GM12878 (cell line): ENCODE measurements at places on chromosomes 5 and 9. TPM values are rescaled to one million over a fixed set of nuclear protein-coding genes. Genes with fewer than 3 reads are reported as not detected.

The TLX3 gene
- not detected in 2 replicates for total RNA-seq

The SLC34A3 gene
- total RNA-seq = not detected in 2 replicates

- DNase-seq = no peak
Observed at GRCh38 chr5:53712327-53712726, 151.9 kb downstream of the NDUFS4 start.

DNA sequence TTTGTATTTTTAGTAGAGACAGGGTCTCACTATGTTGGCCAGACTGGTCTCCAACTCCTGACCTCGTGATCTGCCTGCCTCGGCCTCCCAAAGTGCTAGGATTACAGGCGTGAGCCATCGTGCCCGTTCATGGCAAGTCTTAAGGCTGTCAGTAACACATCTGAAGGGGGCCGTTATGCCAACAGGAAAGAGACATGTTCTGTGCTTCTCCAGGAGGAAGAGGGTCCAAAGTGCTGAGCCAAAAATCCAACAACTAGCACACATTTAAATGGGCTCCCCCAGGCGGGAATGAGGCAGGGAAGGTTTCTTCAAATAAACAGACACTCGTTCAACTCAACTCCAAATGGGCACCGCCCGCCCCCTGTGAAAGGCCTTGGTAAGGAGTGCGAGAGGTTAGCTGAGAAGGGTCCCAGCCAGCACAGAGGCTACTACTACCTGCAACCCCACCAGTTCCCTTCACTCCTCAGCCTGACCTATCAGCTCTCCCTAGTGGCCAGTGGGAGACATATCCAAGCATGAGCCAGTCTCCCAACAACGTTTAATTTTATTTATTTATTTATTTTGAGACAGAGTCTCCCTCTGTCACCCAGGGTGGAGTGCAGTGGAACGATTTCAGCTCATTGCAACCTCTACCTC lies 84.1 kb upstream of the DMRT1 start:
- DNase-seq = no peak

DNA sequence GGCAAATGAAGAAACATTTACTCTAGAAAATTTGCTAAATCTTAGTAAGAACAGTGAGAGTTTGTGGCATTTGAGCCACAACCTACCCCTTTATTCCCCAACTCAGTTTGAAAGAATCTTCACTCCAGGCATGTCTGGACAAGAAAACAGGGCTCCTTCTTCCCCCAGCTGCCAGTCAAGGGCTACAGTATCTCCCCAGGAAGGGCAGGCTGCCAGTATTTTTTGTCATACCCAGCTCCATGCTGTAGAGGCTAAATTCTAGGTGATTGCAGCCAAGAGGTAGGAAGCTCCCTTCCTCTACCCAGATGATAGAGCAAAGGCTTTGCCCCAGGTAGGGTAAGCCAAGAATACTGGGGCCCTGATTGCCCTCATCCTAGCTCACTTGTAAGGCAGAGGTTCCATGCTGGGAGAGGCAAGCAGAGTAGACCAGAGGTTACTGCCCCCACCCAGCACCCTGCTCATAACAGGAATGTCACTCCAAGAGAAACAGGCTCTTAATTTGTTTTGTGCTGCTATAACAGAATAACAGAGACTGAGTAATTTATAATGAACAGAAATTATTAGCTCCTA lies 20.0 kb upstream of the GRPEL2 start:
- no peak for DNase-seq

- DNase-seq = no peak
Observed at GRCh38 chr5:14110196-14110595, 32.9 kb upstream of the TRIO start.

DNA sequence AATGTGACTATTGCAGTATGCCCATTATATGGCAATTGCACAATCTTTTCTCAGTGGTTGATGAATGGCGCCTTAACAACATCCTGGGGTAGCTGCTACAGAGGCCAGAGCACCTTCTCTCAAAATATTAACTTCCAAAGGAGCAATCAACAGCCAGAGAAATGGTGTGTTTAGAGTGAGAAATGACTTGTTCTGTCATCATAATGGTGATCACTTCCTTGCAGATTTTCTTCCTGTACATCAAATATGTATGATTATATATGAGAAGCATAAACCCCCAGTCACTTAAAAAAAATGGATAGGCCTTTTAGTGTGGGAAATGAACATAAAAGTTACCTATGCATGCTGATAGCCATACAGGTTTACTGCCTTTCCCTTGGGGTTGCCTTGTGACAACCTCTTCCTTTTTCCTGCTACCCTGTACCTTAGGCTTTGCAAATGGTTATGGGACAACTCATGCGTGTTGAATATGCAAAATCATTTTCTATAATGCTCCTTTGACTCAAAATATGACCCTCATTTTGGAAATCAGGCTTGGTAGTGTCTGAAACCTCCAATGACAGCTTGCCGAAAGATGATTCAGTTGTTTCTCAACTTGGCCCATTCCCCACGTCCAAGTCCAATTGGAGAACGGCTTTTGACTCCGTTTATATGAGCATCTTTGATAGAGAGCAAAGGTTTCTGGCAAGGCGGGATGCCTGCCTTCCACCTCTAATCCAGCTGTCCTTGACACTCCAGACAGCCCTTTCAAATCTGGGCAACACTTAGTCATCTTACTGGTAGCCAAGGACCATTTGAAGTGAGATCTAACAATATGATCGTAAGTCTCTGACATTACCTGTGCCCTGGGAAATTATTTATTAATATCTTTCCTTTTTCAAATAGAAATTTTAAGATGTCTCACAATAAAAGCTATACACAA lies 69.3 kb downstream of the SLC1A1 start:
- DNase-seq = peak; percentile 69

- no peak for DNase-seq
Observed at GRCh38 chr9:81242866-81243265, 446.5 kb downstream of the TLE1 start.

The SLC6A19 gene
- total RNA-seq = 0.03 TPM in 1 of 2 replicates, not detected in the other

The PDLIM4 gene
- total RNA-seq = 0.24 and 0.36 TPM in 2 replicates

DNA sequence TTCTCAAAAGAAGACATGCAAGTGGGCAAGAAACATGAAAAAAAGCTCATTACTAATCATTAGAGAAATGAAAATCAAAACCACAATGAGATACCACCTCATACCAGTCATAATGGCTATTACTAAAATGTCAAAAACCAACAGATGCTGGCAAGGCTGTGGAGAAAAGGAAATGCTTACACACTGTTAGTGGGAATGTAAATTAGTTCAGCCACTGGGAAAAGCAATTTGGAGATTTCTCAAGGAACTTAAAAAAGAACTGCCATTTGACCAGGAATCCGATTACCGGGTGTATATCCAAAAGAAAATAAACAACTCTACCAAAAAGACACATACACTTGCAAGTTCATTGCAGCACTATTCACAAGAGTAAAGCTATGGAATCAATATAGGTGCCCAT lies 595.4 kb upstream of the RIOK2 start:
- DNase-seq = no peak

DNA sequence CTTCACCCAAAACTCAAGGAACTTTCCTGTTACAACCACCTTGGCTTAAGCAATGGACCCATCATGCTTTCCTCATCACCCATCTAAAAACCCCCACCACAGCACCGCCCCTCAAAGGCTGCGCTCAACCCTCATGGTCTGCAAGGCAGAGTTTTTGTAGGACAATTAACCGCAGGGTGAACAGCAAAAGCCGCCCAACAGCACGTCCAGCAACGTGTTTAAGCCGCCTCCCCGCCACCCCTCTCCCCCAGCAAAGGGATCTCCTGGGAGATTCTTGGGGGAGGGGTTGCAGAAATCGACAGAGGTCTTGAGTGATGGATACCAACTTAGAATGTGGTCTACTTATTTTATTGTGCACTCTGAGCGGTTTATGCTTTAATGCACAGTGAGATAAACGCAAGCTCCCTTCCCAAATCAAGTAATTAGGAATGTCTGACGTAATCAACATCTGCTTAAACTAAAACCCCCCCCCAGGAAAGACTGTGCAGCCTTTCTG lies 1.9 kb downstream of the ROR2 start:
- DNase-seq = no peak

- DNase-seq = no peak
Observed at GRCh38 chr9:114088571-114089170, 10.4 kb downstream of the KIF12 start.

The STKLD1 gene
- total RNA-seq = 0.35 TPM in 1 of 2 replicates, not detected in the other

- DNase-seq = no peak
Observed at GRCh38 chr9:25442526-25442925, 235.7 kb downstream of the TUSC1 start.

- DNase-seq = no peak
Observed at GRCh38 chr9:91896097-91896496, 53.9 kb downstream of the ROR2 start.

GRCh38 chr5:34030048-34030447 lies 13.0 kb downstream of the C1QTNF3 start:
- DNase-seq = no peak

DNA sequence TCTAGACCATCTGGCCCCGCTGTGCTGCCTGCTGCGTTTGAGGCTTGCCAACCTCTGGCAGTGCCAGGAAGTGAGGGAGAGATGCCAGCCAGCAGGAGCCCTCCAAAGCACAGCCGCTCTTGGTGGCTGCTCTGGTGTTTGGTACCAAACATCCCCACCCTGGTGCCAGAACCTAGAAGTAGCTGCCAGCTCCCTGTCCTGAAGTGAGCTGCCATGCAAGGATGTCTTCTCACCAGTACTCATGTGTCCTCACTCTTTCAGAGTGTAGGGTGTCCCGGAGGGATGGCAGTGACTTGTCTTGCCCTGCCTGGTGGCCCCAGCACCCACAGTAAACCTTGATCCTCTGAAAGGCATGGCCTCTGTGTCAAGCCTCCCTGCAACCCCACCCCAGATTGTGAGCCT lies 43.4 kb downstream of the AMBP start:
- DNase-seq = no peak

- no peak for DNase-seq
Observed at GRCh38 chr5:124456249-124456648, 290.2 kb downstream of the ZNF608 start.

The TMEM215 gene
- total RNA-seq = not detected in 2 replicates

DNA sequence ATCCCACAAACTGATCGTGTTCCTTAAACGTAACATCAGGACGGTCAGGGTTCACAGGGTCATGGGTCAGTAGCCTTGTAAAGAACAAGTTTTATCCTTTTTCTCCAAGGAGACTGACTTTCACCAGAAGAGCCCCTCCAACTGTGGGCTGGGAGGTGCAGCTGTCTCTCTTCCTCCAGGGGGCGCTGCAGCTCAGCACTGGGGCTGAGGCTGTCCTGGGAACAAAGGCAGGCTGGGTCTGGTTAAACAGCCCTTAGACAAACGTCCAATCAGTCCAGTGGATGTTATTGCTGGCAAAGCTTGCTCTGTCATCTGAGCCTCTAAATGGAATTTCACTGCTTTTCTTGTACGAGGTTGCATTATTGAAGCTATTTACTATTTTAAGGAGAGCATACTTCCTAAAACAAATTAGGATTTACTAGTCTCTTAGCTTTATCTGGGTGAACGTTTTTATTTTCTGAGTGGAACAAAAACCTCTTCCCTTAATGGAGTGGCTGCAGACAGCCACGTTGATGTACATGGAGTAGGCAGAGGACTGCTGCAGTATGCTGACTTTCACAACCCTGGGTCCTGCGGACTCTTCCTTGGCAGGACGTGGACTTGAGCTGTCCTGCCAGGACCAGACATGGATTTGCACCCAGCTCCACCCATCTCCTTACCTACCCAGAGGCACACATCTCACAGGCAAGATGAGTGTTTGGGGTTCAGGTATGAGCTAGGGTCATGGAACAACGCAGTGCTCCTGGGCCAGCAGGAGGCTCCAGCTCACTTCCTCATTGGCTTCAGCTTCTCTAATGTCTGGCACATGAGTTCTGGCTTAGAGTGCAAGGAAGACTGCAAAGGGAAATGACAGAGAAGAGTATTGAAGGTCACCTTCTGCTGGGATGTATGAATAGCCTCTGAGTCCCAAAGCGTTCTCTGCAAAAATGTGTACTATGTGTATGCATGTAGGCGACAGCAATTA lies 7.8 kb downstream of the EXOSC2 start:
- no peak for DNase-seq

GRCh38 chr9:136310273-136311030 lies 6.6 kb upstream of the CCDC187 start:
- DNase-seq = no peak

DNA sequence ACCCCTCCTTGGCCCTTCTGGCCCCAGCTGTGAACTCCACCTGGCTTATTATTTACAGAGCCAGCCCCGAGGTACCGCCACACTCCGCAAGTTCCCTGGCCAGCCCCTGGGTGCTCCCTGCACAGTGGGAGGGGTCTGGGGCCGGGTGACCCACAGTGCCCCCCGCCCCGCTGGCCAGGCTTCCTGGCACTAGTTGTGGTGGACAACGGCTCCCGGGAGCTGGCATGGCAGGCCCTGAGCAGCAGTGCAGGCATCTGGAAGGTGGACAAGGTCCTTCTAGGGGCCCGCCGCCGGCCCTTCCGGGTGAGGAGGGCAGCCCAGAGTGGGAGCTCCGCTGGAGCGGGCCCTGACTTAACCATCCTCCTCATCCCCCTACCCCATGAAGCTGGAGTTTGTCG lies 3.9 kb downstream of the MAMDC4 start:
- DNase-seq = no peak

The OSMR gene
- 0.05 and 0.35 TPM in 2 replicates for total RNA-seq

DNA sequence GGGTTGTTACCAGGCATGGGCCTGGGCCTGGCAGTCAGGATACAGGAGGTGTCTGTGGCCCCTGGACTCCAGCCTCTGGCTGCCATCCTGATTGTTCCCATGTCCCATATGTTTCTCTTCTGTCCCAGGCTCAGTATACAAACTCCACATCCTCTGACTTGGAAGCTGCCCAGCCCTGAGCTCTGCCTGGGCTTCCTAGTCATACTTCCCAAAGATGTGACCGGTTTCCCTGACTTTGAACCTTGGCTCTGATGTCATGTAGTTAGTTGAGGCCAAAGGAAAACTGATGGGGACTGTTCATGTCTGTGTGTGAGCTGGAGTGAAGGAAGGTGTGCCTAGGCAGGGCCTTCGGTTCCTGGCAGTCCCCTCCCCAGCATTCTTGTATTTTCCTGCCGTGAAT lies 50.4 kb downstream of the CYSTM1 start:
- DNase-seq = no peak

DNA sequence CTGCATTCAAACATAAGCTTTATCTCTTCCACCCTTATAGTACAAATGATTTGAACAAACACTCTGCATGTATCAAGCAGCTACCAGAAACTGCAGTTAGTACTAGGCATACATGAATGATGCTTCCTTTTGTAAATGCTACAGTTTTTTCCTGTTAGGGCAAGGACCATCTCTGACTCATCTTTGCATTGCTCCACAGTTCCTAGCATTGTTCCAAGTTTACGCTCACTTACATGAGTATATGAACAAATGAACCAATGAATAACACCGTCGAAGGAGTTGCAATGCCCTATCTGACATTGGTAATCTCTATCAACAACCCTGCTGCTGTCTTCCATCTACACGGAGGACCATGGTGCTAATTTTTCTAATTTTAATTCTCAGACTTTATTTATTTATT lies 2.1 kb upstream of the ALDH7A1 start:
- no peak for DNase-seq
